Transverse colon (tissue), 4 donors: ENCODE measurements at places on chromosomes 7 and 10. TPM values are rescaled to one million over a fixed set of nuclear protein-coding genes. Genes with fewer than 3 reads are reported as not detected.

STK31 gene
- 0.95 TPM for total RNA-seq

BBS9 gene
- total RNA-seq = 18.9 TPM

PKD2L1 gene
- not detected for total RNA-seq

NSMCE4A gene
- 106 TPM for total RNA-seq

CCDC3 gene
- total RNA-seq = 0.75 TPM

PRLHR gene
- total RNA-seq = not detected

NYAP1 gene
- not detected for total RNA-seq

GJD4 gene
- not detected for total RNA-seq

CDK1 gene
- total RNA-seq = 0.80 TPM

SLC26A4 gene
- total RNA-seq = not detected

OR2A12 gene
- total RNA-seq = not detected

PFKP gene
- total RNA-seq = 53.9 TPM

ELMO1 gene
- total RNA-seq = 24.6 TPM

SFRP4 gene
- total RNA-seq = 1.8 TPM
